SK-N-DZ (cell line): ENCODE measurements at places on chromosomes 13 and 19.

- no peak for DNase-seq
Observed at GRCh38 chr19:45643927-45644771, 5.0 kb upstream of the EML2 start.

DNA sequence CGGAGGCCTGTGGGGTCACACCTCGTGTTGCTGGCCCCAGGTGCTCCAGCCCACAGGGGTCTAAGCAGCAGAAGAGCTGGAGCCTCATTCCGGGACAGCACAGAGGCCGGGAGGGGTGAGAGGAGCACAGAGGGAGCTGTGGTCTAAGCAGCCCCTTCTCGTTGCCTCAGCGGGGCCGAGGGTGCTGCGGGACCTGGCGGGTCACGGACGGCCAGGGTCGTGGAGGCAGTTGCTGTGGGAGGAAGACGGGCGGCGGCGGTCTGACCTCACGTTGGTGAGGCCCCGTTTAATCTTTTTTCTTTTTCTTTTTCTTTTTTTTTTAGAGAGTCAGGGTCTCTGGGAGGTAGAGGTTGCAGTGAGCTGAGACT, 21.7 kb downstream of the PIAS4 start:
- DNase-seq, result no peak

DNA sequence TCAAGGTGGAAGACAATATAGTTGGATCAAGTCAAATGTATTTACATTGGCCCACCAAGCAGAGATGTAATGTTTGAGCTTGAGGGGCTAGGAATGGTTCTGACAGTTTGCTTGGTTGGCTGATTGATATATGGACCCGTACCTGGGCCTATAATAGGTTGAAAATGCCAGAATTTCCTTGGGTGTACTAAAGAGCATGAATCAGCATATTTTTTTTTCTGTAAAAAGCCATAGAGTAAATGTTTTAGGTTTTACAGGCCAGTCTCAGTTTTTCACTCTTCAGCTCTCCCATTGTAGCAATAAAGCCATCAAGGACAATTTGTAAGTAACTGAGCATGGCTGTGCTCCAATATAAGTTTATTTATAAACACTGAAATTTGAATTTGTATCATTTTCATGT, 26.9 kb downstream of the FXYD5 start:
- DNase-seq, result no peak

- no peak for DNase-seq
Observed at GRCh38 chr13:86684402-86684801, 885.2 kb upstream of the SLITRK6 start.

- no peak for DNase-seq
Observed at GRCh38 chr13:37177125-37177524, 71.7 kb upstream of the CSNK1A1L start.

- no peak for DNase-seq
Observed at GRCh38 chr13:40023595-40024203, 368.2 kb downstream of the COG6 start.

GRCh38 chr19:36072081-36072480, 17.4 kb downstream of the WDR62 start:
- DNase-seq, result no peak

- DNase-seq, result peak; percentile 75
Observed at GRCh38 chr19:6737873-6738786, 750 bp upstream of the GPR108 start.

- no peak for DNase-seq
Observed at GRCh38 chr19:18674616-18675015, 8.9 kb upstream of the CRTC1 start.

- DNase-seq, result no peak
Observed at GRCh38 chr13:99724633-99725517, 223.6 kb downstream of the TM9SF2 start.

DNA sequence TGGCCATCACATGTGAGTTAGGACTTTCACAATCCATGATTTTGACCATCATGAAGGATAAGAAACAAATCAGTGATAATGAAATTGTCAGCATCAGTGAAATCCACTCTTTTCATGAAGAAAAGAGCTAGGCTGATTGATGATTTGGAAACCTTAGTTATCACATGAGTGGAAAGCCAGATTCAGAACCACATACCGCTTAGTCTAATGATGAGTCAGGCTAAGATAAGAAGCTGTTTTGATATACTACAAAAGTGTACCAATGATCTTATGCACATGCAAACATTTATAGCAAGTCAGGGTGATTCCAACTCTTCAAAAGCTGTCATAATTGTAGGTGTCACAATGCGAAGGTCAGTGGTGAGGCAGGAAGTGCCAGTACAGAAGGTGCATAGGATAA, 519.3 kb downstream of the GPC6 start:
- no peak for DNase-seq

DNA sequence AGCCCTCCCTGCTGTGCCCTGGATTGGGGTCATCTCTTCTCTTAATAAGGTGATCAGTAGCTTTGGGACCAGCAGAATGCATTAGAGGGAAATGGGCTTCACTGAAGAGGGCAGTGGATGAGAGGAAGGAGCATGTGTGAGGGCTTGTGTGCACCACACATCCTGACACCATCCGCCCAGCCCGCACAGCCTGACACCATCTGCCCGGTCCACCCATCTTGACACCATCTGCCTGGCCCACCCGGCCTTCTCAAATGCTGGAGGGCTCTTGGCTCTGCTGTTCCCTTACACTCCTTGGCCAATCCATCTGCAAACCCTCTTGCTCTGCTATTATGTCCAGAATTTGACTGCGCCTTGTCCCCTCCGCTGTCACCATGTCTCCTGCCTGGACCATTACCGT, 41.8 kb downstream of the BICRA start:
- no peak for DNase-seq

- no peak for DNase-seq
Observed at GRCh38 chr19:10473192-10473591, 30.0 kb downstream of the KEAP1 start.

DNA sequence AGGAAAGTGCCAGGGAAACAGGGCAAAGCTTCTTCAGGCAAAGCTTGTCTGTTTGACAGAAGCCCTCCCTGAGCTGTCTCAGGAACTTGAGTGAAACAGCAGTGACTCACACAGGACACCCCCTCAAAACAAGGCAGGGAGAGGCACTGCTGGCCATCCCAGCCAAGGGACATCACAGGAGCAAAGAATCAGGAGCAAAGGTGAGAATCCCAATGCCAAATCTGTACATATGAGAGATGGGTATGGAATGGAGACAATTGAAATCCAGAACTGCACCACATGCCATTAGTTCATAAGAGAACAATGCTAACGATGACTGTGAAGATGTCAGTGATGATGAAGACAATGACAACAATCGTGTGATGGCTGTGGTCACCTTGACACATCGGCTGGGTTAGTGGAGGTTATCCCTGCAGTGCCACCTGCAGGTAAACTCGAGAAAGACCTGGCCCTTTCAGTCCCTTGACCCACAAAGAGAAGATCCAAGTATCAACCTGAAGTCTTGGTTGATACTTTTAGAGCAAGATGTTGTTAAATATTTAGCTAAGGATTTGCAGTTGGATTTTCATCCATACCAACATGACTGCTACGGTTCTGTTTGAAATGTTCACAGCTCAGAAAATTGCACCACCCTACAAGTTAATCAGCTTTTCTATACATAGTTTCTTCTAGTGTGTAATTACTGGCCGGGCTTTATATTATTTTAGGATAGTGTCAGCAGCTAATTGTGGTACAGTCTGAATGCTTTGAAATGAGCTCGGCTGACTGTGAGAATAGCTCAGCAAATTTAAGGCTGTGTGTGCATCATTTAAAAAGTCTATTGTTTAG, 42.0 kb upstream of the IPO5 start:
- DNase-seq, result no peak

DNA sequence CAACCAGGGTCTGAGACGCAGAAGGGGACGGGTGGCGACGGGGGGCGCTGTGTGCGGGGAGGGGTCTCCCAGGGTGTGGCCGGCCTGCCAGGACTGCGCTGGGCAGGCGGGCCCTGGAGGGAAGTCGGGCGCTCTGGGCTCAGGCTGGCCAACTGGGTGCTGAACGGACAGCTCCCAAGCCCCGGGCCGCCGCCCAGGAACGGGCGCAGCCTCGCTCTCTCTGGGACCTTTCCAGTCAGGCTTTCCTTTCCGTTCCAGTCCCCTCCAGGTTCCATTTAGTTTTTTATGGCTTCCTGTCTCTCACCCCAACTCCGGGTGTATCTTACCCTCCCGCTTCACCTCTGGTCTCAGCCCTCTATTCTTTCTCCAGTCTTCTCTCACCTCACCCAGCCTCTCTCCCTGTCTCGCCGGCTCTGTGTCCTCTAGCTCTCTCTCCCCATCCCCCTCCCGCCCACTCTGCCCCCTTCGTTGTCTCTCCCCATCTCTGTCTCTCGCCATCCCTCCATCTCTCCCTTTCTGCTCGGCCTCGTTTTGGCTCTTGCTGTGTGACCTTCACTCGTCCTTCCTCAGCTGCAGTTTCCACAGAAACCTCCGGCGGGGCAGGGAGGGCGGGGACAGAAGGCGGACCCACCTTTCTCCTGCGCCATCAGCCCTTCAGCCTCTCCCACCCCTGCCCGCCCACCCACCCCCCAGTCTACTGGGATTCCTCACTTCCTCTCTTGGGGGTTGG, 3.3 kb upstream of the ATP1A3 start:
- peak; percentile 32 for DNase-seq

DNA sequence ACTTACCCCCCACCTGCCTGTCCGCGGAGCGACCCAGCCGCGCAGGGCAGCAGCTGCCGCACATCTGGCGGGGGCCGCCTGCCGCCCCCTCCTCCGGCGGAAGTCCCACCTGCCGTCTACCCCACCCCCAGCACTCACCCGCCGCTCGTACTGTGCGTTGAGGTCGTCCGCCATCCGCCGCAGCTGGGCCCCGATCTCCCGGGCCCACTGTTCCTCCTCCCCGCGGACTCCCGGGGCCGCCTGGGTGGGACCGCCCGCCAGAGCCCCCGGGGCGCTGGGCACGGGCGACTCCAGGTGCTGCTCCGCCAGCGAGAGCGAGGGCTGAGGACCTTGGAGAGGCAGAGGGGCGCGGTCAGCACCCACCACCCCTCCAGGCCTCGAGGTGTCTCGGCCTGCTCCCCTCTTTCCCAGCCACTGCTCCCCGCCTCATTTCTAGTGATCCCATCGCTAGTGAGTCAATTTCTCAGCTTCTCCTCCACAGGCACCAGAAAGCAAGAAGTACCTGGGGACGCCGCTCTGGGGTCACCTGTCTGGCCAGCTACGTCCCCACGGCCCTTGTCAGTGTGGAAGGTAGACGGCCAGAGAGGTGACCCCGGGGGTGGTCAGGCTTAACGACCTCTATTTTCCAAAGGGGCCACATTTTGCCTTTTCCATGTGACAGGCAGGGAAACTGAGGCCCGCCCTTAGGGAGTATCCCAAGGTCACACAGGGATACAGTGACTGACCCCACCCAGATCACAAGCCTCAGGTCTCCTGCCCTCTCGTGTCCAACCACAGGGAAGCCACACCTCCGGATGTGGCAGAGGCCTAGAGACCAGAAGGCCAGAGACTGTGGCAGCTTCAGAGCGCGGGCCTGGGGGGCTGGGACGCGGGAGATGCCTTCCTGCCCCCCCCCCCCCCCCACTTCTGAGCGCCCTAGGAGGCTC, 4.3 kb downstream of the BBC3 start:
- DNase-seq, result peak; percentile 57

DNA sequence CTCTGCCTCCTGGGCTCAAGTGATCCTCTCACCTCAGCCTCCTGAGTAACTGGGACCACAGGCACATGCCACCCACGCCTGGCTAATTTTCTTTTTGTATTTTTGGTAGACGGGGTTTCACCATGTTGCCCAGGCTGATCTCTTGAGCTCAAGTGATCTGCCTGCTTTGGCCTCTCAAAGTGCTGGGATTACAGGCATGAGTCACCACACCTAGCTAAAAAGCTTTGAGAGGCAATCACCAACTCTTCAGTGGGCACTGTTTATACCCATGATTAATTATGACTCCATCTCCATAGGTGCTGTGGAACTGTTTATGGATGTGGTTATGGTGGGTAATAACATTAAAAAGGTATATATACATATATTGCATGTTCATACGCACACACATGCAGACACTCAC, 7.5 kb upstream of the RBM26 start:
- DNase-seq, result no peak

GRCh38 chr13:32902029-32902780, 114.0 kb upstream of the KL start:
- DNase-seq, result no peak

GRCh38 chr13:28655561-28655960, 3.4 kb upstream of the POMP start:
- no peak for DNase-seq

DNA sequence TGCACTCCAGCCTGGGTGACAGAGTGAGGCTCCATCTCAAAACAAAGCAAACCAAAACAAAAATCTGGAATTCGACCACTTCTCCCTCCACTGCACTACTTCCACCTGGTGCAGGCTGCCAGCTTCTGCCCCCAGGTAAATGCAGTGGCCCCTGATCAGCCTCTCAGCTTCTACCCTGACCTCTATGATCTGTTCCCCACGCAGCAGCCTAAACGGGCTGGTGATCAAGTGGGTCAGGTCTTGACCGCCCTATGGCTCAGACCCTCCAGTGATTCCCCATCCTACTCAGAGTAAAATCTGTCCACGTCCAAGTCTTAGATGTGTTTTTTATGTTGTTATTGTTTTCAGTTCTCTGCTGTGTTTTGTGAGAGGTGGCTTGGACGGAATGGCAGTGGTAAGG, 163.9 kb downstream of the KCTD15 start:
- DNase-seq, result no peak

DNA sequence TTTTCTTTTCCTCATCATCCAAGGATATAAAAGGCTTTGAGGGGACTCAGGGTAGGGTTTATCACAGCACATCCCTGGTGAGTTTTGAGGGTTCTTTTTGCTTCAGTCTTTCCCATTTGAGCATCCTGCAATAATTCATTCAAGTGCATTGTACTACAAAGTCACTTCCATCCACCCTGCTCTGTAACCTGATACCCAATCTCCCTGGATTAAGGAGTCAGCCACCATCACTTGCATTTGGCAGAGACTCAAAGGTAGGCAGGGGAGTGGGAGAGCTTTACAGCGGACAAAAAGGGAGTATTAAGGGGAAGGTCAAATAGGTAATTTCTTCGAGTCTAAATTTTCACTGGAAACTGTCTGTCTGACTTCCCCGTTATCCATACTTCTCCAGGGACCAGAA, 216.1 kb upstream of the TMTC4 start:
- no peak for DNase-seq

- no peak for DNase-seq
Observed at GRCh38 chr13:33125821-33126570, 109.8 kb downstream of the KL start.

- DNase-seq, result no peak
Observed at GRCh38 chr19:48568345-48568886, 16.4 kb downstream of the SULT2B1 start.
